ENCODE measurements at places on chromosomes 6 and 20.

DNA sequence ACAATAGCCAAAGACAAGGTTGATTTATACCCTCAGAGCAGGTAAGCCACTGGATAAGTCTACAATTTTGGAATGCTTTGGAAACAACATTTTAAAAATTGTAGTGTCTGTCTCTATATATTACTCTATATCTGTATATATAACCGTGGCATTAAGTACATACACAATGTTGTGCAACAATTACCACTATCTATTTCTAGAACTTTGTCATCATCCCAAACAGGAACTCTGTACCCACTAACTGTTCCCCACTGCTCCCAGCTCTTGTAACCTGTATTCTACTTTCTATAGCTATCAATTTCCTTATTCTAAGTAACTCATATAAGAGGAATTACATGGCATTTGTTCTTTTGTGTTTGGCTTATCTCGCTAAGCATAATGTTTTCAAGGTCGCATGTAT, 78.2 kb upstream of the ASCC3 start:
- no peak for DNase-seq

GRCh38 chr6:164150232-164150631, 735.7 kb downstream of the QKI start:
- no peak for DNase-seq

GRCh38 chr6:143149771-143150170, 89.1 kb downstream of the AIG1 start:
- DNase-seq: no peak

DNA sequence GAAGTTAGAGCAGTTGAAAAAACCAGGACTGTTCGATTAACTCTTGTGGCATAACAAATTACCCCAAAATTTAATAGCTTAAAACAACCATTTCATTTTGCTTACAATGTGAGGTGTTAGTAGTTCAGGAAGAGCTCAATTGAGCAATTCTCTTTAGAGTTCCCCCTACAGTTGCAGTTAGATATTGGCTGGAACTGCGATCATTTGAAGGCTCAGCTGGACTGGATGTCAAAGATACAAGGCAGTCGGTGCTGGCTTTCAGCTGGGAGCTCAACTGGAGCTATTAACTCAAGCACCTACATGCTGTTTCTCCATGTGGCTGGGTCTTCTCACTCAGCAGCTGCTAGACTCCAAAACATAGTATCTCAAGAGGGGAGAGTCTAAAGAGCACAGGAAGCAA, 96.0 kb upstream of the LOC128125822 start:
- DNase-seq: peak; percentile 54

DNA sequence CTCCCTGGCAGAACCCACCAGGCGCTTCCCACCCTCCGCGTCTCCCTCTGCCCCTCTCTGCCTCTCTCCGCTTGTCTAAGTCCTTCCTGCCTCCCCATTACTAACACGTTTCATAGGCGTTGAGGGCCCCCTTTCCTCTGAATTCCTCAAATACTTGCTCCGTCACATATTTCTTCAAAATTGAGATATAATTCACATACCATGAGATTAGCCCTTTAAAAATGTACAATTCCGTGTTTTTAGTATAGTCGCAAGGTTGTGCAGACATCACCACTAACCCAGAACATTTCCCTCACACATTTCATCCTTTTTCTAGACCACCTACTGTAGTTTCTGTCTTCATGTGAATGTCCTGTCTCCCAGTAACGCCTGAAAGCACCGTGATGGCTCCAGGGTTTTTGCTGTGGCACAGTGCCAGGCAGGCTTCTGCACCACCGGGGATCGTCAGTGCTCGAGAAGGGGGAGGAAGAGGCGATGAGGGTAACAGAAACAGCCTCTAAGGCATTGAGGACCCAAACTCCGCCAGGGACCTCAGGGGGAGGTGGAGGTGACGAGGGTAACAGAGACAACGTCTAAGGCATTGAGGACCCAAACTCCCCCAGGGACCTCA, 141.9 kb upstream of the SNX9 start:
- DNase-seq: no peak

DNA sequence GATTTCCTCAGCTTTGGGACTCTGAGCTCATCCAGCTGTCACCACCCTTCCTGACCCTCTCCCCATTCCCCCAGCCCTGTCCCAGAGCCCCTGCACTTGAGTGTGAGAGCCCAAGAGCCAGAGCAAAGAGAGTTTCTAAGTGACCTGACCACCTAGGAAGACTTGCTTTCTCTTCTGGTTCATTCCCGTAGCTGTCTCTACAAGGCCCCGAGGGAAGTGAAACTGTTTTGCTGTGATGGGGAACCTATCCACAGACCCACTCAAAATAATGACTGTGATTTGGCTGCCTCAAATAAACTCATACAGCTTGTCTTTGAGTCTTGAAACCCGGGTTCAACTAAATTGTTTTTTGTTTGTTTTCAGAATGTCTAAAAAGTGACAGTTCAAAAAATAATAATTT, 74.6 kb upstream of the XRN2 start:
- no peak for DNase-seq

DNA sequence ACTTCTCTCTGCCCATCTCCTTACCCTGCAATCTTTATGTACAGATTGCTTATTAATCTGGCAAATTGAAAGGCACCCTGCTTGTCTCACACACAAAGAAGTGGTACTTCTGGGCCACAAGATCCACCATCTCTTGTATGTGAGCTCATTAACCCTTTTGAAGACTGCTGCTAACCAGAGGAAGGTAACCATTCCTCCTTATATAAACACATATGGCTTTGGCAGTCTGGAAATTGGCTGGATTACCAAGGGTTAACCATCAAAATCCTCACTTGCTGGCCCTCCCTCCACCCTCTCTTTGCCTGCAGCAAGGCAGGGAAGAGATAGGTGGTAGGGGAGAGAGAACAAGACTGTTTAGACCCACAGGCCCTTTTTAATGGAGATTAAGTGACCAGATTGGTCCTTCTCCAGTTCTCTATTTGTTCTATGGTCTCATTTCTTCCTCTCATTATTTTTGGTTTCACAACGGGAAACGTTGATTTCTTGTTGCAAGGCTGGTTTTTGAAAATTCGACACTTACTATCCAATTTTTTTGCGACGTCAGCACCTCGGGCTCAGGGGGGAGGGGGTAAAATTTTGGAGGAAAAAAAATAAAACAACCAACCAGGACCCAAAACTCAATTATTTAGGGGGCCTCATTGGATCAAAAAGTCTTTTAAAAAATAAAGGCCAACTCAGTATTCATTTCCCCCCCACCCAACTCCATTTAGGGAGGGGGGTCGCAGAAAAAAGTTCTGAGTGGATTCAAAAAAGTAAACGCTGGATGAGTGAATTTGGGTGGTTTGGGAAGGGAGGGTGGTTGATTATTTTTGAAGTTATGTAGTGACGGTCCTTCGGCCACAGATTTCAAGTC, 859 bp downstream of the PPP1R10 start:
- DNase-seq: peak; percentile 73

- no peak for DNase-seq
Observed at GRCh38 chr6:144190080-144190479, 39.8 kb downstream of the STX11 start.

DNA sequence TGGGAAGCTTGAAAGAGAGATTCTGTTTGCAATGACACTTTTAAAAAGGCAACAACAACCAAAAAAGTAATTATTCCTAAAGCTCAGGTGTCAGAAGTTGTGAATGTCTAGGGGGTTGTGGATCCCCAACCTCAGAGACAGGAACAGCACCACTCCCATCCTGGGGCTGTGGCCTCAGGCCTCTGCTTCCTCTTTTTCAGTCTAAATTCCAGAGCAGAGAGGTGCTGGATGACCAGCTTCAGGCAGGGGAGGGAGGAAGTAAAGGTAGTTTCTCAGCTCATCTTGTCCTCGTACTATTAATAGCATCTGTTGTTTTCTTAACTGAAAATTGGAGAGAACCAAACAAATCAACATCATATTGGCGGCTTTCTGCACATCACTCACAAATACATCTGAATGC, 8.3 kb downstream of the NT5E start:
- DNase-seq: no peak

- no peak for DNase-seq
Observed at GRCh38 chr6:1066449-1067090, 245.3 kb upstream of the FOXQ1 start.

DNA sequence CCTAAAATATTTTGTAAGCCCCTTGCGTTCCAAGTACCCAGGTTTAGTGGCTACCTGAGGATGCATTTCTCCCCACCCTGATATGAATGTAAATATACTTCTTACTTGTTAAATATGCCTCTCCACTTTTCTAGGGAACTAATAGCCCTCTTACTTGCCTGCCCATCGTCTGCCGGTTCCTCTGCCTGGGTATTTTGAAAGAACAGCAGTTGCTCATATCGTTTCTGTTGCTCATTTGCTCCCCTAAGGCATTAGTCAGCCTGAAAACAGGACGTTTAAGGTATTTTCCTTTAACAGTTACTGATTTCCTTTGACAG, 141.3 kb upstream of the CARMIL1 start:
- no peak for DNase-seq

DNA sequence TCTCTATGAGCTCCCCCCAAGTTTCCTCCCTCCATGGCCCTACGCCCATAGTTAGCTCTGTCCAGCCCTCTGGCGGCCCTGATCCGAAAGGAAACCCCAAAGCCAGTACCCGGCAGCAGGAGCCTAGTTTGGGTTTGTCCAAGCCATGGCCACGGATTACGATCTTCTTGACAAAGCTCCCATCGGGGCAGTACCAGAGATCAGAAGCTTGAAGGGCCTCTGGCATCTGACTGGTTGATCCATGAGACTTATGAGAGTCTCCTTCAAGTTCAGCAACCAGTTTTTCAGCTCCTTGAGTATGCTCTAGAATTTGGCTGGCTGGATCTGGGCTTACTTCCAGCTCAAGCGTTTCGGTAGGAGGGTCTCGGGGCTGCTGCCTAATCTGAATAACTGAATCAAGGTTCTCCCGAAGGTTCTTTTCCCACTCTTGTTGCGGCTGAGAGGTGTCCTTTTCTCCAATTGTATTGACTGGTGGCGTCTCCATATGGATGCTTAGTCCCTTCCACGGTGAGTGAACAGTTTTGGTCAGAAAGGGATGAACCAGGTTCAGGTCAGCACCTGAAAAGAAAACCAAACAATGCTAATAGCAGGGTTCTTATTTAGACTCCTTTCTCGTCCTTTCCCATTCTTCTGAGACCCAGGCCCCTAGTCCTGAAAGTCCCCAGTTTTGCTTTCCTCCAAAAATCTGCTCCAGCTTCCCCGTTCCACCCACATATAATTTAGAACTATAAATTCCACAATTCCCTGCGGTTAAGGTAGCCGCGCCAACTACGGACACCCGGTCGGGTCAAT, 595 bp downstream of the FKBPL start:
- no peak for DNase-seq

GRCh38 chr20:58071298-58071697, 157.2 kb downstream of the ANKRD60 start:
- DNase-seq: no peak

DNA sequence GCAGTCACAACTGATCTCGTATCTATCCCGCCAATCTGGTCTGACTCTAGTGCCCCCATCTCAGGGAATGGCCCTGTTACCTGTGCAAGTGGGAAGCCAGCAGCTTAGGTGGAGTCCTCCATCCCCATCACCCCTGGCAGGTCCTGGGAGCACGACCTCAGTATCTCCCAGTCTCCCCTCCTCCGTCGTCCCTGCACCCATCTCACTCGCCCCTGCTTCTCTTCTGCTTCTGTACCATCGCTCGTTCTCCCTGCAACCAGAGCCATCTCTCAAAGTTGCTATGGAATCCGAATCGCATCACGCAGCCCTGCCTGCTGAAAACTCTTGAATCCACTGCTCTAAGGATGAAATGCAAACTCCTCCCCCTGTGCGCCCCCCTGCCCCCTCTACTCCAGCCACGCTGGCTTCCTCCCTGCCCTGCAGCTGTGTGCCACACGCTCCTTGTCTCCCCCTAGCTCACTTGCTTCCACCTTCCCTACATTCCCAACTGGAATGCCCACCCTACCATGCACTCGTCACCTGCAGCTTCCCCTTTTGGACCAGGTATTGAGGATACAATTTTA, 64.0 kb upstream of the PTGIS start:
- DNase-seq: no peak

- no peak for DNase-seq
Observed at GRCh38 chr6:135922746-135923145, 71.2 kb downstream of the PDE7B start.

- DNase-seq: peak; percentile 17
Observed at GRCh38 chr20:35616465-35617396, 1.1 kb downstream of the SPAG4 start.

GRCh38 chr6:46407776-46408530, 83.3 kb downstream of the RCAN2 start:
- peak; percentile 77 for DNase-seq

GRCh38 chr6:79632580-79632979, 1.5 kb downstream of the SH3BGRL2 start:
- DNase-seq: no peak

- peak; percentile 82 for DNase-seq
Observed at GRCh38 chr20:24994470-24995368, 2.2 kb upstream of the APMAP start.

DNA sequence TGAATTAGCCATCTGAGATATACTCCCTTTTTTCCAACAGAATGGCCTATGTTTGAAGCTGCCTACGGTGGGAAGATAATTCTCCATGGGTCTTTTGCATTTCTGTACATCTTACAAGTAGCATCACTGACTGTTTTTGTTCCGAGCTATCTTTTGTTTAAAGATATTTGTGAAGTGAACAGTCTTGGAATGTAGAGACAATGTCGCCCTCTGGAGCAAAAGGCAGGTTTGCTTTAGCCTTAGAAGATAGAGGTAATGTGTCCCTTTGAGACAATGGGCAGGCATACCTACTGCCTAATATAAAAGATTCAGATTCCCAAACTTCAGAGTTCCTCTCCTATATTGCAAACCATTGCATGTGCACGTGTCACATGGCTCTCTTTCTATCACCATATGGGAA, 347.8 kb upstream of the CNR1 start:
- DNase-seq: no peak

DNA sequence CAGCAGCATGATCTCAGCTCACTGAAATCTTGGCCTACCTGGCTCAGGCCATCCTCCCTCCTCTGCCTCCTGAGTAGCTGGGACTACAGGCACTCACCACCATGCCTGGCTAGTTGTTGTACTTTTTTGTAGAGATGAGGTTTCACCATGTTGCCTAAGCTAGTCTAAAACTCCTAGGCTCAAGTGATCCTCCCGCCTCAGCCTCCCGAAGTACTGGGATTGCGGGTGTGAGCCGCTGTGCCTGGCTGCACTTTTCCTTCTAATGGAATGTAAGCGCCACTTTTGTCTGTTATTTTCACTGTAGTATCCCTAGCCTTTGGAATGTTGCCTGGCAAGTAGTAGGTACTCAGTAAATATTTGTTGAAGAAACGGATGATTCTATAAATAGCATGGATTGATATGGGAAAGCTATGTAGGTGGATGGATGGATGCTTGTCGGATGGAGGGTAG, 10.4 kb upstream of the TRIB3 start:
- DNase-seq: no peak

DNA sequence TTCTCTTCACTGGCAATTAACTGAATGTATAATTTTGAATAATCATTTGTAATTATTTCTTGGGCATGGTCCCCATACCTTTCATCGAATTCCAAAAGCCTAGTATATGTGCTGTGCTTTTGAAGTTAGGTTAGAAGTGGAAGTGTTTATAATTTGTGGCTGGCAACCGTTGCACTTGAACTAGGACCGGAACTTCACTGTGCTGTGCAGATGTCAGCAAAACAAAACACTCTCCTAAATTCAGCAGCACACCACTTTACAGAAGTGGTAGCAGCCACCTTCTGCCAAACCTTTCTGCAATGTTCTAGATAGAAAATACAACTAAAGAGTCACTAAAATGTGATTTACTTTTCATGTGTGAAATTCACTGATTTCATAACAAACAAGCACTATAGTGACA, 111.9 kb downstream of the FAM83B start:
- DNase-seq: no peak

Data from NCI-H524 (cell line).